Testis (tissue), 5 donors: ENCODE measurements at places on chromosomes 2 and 18. TPM values are rescaled to one million over a fixed set of nuclear protein-coding genes. Genes with fewer than 3 reads are reported as not detected.

- no peak overlapping the region for H3K27ac ChIP-seq
- H3K27me3 ChIP-seq: no peaks in the 10 kb centered on the region
- H3K36me3 ChIP-seq: no peaks in the 10 kb centered on the region
- no peak for DNase-seq
- H3K4me3 ChIP-seq: no peak overlapping the region
Measured at GRCh38 chr18:47788621-47789020, 141.8 kb downstream of the SMAD2 start.

DNA sequence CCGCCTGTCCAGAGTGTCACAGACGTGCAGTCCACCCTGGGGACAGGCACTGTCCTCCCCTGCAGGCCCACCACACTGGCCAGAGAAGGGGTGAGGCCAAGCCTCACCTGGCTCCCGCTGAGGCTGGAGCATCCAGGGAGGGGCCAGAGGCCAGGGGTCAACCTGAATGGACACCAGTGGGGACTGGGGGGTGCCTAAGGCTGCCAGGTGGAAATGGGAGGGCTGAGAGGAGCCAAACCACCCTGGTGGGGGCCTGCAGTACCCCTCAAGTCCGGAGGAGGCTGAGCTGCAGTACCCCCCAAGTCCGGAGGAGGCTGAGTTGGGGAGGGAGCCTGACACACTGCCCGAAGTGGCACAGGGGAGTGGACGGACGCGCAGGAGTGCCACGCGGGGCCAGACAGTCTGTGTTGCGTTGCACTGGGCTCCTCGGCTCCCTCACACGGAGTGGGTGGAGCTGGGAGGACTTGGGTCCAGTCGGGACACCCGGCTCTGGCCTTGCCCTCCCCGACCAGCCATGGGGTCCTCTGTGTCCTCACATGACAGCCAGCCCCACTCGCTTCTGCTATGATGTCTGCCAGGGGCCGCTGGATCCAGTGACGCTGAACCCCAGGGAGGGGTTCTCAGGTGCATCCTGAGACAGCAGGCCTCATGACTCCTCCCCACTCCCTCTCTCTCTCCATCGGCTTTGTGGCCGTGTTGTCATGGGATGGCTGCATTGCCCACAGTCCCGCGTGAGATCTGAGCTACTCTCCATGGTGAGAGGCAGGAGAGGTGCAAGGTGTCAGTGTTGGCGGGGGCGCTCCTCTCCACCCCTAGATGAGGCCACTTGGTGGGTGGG, 22.3 kb upstream of the GPC1 start:
- no peaks in the 10 kb centered on the region for H3K4me1 ChIP-seq
- H3K27me3 ChIP-seq: no peaks in the 10 kb centered on the region
- H3K27ac ChIP-seq: no peak overlapping the region
- no peaks in the 10 kb centered on the region for H3K36me3 ChIP-seq
- H3K4me3 ChIP-seq: no peak overlapping the region

GRCh38 chr2:44778671-44779476, 162.6 kb upstream of the SIX3 start:
- H3K27ac ChIP-seq: no peak overlapping the region
- no peak for DNase-seq
- H3K36me3 ChIP-seq: no peaks in the 10 kb centered on the region
- no peaks in the 10 kb centered on the region for H3K4me1 ChIP-seq
- no peaks in the 10 kb centered on the region for H3K27me3 ChIP-seq

The POTEJ gene
- 17.2 TPM for total RNA-seq
